ENCODE measurements at places on chromosomes 5 and 9. TPM values are rescaled to one million over a fixed set of nuclear protein-coding genes. Genes with fewer than 3 reads are reported as not detected.
A peak's percentile ranks its signal among the peaks of the same experiment; 100 is the strongest.

GRCh38 chr5:152288917-152289595, 116.0 kb downstream of the NMUR2 start:
- peak; percentile 53 for DNase-seq

- no peak for DNase-seq
Observed at GRCh38 chr5:126745259-126745992, 31.5 kb upstream of the LMNB1 start.

GRCh38 chr9:110033869-110034268, 174.1 kb downstream of the C9orf152 start:
- no peak for DNase-seq

DNA sequence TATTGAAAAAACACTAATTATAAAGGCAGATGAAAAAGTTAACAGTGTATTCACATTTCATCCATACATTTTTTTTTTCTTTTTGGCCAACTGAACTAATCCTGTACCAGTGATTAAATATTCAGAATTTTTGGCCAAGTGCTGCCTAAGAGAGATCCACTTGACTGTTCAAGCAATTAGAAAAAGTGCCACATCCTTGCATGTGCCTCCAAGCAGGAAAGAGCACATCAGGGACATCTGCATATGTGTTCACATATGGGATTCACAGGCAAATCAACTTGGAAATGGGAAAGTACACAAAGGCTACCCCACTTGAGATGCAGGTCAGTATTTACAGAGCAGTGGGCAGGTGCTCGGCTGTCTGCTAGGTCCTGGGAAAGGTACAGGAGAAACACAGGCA, 163.3 kb upstream of the LHFPL2 start:
- no peak for DNase-seq

GRCh38 chr9:125370786-125371185, 109.2 kb downstream of the GAPVD1 start:
- no peak for DNase-seq

GRCh38 chr5:134026521-134027287, 21.9 kb upstream of the VDAC1 start:
- peak; percentile 50 for DNase-seq

Gene TNFSF15
- 24.5 TPM for total RNA-seq
